ENCODE measurements at places on chromosomes 12 and 14.
A peak's percentile ranks its signal among the peaks of the same experiment; 100 is the strongest.

DNA sequence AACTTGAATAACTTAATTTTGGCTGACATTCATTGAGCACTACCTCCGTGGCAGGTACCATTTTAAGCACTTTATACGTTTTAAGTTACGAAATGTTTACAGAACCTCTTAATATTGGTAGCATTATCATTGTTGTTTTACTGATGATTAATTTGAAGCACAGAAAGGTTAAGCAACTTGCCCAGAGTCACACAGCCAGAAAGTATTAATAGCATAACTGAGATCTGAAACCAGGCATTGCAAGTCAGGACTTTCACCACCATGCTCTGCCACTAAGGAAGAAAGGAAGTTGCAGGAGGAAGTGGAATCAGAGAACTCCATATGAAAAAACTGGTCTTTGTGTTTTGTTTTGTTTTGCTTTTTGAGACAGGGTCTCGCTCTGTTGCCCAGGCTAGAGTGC, 28.2 kb upstream of the BCAT1 start:
- DNase-seq, result no peak

- no peak for DNase-seq
Observed at GRCh38 chr14:71399057-71399487, 491.8 kb downstream of the PCNX1 start.

GRCh38 chr14:22184157-22184829, 404.7 kb downstream of the DAD1 start:
- DNase-seq, result no peak

DNA sequence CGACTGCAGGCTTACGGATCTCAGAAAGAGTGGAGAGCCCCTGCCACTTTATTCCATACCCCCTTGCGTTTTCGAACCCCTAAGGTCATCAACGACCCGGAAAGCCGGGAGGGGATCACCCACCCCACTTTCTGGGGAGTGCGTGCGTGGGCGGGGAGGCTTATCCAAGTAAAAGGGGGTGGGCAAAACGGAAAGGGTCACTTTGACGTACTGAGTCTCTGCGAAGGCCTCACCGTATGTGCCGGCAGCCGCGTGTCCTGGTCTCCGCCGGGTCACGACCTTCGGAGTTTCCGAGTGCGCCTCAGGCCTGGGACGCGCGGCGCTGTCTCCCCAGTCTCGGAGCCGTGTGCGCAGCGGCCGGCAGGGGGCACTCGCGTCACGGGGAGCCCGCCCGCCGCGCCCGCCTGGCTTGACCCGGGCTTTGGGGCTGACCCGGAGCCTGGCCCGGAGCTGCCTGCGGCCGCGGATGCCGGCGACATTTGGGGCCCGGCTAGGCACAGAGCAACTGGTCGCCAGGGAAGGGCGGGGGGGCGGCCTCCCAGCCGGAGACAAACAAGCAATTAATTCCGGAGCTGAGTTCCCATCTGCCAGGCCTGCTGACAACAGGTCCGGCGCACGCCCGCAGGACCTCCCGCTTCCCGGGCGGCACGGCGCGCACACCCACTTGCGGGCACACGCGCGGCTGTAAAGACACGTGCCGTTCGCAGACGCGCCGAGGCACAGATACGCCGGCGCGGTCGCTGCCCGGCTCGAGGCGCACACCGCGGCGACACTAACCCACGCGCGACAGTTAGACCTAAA, 890 bp upstream of the KIF26A start:
- peak; percentile 73 for DNase-seq

GRCh38 chr14:87349921-87350320, 643.1 kb downstream of the GALC start:
- no peak for DNase-seq

DNA sequence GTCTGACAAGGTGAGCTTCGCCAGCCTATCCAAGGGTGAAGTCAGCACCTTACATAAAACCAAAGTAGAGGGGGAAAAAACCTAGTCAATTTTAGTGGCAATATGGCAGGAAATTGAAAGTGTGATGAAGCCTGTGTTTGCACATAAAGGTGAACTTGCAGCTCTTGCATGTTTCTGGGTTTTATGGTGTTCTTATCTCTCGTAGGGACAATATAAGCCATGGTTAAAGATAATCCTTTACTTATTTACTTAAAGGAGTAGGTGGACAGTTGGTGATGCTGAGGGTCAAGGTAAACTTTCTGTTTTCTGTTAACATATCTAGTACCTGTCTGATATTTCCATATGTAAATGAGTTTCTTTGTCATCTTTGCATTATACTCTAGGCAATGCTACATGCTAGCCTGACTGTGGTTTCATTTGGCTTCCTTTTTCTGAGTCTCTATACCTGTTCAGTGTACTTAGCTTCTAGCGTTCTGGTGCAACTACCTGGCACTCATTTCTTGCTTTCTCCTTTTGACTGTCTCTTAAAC, 32.8 kb downstream of the CCDC91 start:
- DNase-seq, result no peak

DNA sequence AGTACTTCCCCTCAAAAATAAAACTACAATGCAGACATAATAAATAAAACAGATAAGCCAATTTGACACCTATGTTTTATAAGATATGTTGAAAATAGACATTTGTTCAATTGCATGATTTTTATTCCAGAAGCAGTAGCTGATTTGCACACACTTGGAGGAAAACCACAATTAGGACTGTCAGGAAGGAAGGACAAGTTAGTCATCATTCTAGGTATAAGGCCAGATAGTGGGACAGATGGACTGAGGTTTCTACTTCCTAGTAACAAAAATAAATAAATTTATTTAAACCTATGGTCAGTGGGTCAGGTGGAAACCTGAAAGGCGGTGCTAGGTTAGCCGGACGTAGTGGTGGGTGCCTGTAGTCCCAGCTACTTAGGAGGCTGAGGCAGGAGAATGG, 141.8 kb upstream of the RASSF8 start:
- no peak for DNase-seq

- DNase-seq, result no peak
Observed at GRCh38 chr14:33941718-33942117, 9.2 kb downstream of the EGLN3 start.

- peak; percentile 52 for DNase-seq
Observed at GRCh38 chr14:88667555-88668273, 104.9 kb downstream of the ZC3H14 start.

DNA sequence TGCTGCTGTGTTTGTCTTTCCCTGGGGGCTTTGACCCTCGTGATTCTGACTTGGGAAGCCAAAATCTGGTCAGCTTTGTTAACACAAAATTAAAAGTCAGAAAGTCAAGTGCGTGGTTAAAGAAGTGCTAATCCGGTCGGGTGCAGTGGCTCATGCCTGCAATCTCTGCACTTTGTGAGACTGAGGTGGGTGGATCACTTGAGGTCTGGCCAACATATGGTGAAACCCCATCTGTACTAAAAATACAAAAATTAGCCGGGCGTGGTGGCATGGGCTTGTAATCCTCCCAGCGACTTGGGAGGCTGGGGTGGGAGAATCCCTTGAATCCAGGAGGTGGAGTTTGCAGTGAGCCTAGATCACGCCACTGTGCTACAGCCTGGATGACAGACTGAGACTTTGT, 844.6 kb downstream of the VRK1 start:
- DNase-seq, result peak; percentile 73

DNA sequence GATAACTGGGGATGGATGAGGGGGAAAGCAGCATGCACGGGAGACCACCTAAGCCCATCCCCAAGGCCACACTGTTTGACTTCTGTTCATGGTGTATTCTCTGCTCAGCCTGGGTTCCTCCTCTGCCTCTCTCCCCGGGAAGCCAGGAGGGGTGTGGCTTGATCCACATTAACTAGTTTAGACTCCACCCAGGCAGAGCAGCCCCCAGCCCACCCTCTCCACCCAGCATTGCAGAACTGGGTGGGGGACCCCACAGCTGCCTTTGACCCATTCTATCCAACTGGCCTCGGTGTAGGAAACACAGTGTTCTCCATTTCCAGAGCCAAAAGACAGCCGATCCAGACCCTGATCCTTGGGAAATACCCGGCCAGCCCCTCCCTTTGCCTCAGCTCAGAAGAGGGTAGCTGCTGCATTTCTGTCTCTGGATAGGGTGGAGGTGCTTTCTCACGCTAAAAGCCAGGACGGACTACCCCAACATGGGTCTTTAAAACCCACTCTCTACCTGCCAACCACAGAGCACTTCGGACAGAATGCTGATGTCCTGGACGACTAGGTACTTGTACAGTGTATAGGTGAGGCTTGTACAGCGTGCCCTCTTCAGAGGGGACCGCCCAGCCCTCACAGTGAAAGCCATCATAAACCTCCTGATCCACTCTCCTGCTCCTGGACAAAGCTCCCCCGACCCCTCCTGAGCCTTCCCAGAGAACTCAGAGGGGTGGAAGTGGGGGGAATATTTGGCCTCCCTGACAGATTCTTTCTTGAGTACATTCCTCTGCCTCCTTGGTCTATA, 9.4 kb downstream of the SPRYD3 start:
- DNase-seq, result no peak

DNA sequence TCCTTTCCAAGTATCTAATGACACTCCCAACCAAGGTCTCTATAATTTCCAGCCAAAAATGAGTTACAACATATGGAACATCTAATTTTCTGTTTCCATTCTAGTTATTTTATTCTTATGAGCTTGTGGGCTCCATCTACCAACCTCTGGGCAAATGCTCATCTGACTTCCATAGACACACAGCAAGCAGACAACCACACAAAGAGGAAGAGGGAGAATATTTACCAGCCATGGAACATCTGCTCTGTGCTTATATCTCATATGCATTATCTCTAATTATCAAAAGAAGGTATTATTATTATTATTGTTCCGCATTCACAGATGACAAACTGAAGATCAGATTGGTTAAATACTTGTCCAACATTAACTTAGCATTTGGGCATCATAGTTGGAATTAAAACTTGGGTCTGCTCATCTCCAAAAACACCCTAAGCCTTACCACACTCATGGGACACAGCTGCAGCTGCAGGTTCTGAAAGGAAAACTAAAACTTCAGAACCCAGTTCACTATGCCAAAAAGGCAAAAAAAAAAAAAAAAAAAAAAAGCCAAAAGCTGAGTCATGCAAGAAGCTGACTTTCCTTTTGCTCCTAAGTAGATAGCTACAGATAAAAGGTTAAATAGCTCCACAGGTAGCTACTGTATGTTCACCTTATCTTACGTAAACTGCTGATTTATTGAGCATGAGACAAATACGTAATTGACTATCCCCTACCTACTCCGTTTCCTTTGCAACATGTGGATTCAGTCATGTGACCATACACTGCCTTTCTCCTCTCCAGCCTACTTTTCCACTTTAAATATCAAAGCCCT, 23.6 kb upstream of the TCL1B start:
- no peak for DNase-seq

DNA sequence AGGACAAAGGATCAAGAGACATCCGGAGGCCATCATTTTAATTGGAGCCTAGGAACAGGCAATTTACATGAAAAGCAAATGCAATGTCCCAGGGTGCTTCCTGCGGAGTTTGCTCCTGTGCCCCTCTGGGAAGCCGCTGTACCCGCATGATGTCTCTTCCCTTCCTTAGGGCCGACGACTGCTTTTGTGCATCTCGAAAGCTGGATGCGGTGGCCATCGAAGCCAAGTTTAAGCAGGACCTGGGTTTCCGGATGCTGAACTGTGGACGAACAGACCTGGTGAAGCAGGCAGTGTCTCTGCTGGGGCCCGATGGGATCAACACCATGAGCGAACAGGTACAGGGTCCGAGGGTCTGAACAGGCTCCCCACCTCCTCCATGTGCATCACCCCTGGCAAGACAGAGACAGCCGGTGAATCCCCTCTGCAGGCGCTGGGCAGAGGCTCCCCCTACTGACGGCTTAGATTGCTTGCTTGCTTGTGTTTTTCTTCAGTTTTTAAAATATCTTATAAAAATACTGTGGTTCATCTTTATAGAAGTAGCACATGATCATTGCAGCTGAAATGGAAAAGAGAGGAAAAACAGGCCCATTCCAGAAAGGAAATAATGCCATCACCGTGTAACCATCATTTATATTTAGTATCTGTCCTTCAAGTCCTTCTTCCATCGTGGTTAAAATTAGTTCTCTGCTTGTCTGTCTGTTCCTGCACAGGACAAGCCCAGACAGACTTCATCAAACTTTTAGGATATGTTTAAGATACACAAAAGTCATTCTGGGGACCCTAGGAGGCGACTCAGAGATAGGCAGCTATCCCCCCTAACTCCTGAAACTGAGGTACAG, 75.4 kb upstream of the PWP1 start:
- DNase-seq, result peak; percentile 10

GRCh38 chr14:61438497-61438859, 117.1 kb downstream of the PRKCH start:
- no peak for DNase-seq

- DNase-seq, result no peak
Observed at GRCh38 chr12:55058082-55058481, 38.3 kb downstream of the NEUROD4 start.

DNA sequence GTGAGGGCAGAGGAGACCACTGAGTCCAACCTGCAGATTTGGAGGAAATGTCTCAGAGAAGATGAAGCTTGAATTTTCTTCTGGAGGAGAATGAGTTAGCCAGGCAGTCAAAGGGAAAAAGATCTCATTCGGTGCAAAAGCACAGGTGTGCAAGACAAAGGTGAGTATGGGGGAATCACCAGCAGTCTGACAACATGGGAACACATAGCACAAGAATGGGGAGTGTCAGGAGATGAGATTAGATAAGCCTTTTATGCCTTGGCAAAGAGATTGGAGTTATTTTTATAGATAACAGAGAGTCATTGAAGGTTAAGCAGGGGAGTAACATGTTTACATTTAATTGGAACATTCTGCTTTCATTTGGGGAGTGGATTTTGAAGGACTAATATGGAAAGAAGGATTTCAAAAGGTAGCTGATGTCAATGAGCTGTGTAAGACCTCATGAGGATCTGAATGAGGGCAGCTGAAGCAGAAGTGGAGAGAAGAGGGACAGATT, 171.3 kb upstream of the NTF3 start:
- no peak for DNase-seq

DNA sequence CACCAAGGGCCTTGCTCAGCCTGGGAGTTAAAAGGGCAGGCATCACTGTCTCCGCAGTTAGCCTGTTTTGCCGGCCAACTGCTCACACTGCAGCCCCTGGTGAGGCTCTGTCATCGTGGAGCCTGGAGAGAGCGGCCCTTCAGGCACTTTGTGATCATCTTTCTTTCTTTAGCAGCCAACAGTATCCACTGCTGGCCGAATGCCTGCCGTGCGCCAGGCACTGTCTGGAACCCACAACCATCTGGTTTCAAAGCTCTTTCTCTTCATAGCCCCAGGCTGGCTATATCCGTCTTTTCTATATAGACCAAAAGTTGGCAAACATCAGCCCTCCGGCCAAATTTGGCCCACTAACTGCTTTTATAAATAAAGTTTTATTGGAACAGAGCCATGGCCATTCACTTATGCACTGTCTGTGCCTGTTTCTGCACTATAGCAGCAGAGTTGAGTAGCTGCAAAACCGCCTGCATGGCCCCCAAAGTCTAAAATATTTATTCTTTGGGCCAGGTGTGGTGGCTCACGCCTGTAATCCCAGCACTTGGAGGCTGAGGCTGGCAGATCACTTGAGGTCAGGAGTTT, 29.5 kb downstream of the SLC8B1 start:
- no peak for DNase-seq

GRCh38 chr12:7092229-7092985, at the start of gene C1R:
Gene C1R (minus strand): TSS chr12:7092445. CDS start chr12:7092388, 57 bp downstream.
- DNase-seq, result peak; percentile 96

- peak; percentile 92 for DNase-seq
Observed at GRCh38 chr14:70754991-70755390, 54.3 kb downstream of the MAP3K9 start.

- DNase-seq, result no peak
Observed at GRCh38 chr12:6321905-6322304, 11.4 kb downstream of the PLEKHG6 start.

Data from NCI-H2171 (cell line).